ENCODE measurements at places on chromosomes 16 and 17.

- DNase-seq: no peak
These were observed 181.1 kb downstream of the CCDC182 start for GRCh38 chr17:57563958-57564357.

DNA sequence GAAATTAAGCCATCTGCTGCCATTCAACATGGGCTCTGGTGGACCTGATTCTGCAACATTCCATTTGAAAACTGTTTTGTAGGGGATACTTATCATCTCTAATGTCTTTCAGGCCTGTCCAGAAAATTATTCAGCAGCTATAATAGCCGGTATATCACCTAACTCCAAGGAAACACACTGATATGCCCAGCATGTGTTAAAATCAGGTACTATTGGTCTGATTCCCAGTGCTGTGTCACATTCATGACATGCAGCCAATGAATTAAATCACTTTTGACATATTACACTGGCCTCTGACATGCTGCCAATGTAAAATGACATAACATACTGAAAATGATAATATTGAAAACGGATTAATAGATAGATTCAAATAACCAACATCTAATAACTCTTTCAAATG is 60.5 kb upstream of the IRX5 start:
- no peak for DNase-seq

DNA sequence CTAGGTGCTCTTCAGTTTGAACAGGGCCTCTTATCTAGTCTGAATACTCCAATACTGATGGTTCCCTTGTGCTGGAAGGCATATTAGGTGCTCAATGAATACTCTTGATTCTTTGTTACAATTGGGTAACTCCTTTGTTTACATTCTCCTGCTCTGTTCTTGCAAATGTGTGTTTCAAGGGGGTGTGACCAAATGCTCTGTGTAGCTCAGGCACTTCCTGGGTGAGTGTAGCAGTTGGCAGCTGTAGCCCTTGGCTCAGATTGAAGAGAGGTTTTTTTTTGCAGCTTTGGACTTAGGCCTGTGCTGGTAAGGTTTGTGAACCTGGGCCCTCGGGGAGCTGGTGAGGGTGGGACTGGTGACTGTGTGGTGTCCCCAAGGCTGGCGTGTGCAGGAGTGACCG is 20.2 kb downstream of the TBCD start:
- DNase-seq: no peak

- no peak for DNase-seq
These were observed 2.6 kb upstream of the CPHXL2 start for GRCh38 chr16:75679366-75679765.

GRCh38 chr16:4392382-4393239 is 21.0 kb downstream of the VASN start:
- no peak for DNase-seq
